Lung (tissue), 17 donors: ENCODE measurements at places on chromosomes 5 and 9. TPM values are rescaled to one million over a fixed set of nuclear protein-coding genes. Genes with fewer than 3 reads are reported as not detected.
A peak's percentile ranks its signal among the peaks of the same experiment; 100 is the strongest.

DNA sequence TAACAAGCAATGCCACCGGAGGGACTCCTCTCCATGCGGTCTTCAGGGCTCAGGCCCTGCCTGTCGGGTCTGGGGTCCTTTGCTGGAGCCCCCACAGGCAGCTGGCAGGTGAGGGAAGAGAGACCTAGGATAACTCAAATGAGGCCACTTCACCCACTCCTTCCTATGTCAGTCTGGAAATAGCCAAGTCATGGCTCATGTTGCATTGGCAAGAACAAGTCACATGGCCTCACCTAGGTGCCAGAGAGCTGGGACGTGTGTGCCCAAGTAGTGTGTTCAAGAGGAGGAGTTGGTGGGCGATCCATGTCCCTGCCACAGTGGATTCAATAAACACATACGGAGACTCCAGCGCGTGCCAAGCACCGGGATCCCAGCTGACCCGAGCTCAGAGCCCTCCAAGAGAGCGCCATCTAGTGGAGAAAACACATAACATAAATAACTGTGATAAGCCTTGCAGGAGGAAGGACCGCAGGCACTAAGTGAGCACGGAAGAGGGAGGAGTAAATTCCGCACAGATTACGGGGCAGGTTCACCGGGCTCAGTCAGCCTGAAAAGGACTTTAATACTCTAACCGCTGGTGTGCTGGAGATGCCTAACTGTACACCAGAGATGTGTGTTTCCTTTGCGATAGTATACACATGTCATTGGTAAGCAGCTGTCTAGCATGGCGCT lies 580.8 kb downstream of the CCDC171 start:
- peak; percentile 75 for DNase-seq

DNA sequence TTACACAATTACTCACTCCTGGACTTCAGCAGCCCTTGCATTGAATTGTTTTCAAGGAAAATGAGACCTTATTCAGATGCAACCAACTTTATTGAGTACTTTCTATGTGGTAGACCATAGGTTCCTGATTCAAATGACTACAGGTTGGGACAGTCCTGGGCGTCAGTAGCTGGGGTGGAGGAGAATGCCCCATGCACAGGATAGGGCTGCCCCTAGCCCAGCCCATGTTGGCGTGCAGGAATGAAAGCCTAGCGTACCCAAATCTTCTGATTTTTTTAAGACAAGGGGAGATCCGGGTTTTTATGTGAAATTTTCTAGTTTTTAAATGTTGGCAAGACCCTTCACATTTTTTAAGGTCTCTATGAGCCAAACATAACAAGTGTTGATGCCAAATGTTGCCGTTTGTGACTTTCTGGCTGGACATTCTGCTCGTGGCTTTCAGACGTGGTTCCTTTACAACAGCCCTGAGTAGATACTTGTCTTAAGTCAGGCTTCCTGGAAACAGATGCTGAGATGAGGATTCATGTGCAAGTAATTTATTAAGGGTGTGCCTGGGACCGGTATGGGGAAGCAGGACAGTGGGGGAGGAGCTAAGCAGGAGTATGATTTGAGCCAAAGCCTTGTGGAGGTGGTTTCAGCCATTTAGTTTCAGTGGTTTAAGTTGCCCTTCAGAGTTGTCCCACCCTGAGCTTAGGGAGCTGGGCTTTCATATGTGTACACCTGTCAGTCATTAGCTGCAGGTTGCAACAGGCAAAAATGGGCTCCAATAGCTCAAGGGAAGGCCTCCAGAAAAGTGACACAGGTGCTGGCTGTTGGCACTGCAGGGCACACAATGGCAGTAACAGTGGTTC lies 154.1 kb downstream of the NTRK2 start:
- no peak for DNase-seq

DNA sequence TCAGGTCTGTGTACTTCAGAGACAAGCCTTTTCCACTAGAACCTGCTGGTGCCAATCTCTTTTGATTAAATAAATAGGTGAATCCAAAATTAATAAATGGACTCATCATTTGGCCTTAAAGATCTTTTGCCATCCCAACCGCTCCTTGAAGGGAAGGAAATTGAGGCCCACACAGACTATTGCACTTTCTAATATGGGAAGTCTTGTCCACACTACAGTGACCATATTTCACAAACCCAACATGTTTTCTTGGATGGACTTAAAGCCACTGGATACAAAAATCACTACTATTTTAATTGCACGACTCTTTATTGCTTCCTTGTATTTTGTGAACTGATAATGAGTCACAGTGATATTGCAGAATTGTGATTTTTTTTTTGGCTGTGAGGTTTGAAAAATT lies 135.0 kb downstream of the DIRAS2 start:
- DNase-seq, result no peak

Gene TMEM174
- total RNA-seq, result not detected

DNA sequence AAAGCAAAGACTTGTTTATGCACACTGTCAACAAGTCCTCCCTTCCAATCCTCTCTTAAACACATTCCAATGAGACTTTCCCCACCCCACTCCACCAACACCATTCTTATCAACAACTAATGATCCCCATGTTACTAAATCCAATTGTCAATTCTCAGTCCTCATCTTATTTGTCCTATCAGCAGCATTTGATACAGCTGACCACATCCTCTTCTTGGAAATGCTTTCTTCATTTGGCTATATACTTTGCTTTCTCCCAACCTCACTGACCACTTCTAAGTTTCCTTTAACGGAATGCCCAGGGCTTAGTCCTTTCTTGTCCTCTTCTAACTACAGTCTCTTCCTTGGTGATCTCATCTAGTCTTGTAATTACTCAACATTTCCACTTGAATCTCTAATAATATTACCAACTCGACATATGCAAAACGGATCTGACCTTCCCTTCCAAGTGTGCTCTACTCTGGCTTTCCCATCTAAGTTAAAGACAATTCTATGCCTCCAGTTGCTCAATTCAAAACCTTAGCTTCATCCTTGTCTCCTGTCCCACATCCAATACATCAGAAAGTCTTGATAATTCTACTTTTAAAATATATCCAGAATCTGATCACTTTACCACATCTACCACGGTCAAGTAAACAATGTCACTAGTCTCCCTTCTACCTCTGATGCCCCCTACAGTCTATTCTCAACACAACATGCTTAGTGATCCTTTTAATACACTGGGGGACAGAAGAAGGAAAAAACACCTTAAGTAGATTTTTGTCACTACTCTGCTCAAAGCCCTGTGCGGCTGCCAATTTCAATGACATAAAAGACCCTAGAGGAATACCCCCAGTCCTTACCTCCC lies 25.5 kb downstream of the AGTPBP1 start:
- DNase-seq, result no peak

DNA sequence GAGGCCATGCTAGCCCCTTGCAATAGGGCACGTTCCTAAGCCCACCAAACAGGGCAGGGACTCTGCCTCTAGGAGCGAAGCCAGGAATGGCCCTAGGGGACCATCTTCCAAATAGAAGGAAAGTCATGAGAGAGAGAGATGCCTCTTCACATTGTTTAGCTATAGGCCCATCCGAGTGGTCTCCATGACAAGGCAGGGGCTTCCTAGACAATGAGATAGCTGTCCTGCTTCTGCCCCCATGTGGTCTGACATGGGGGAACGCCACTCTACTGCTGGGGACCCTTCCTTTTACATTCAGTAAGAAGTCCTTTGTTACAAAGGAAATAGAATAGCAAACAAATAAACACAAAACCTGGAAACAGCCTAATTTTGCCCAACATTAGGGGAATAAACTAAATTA lies 17.9 kb upstream of the KIF4B start:
- DNase-seq, result no peak

DNA sequence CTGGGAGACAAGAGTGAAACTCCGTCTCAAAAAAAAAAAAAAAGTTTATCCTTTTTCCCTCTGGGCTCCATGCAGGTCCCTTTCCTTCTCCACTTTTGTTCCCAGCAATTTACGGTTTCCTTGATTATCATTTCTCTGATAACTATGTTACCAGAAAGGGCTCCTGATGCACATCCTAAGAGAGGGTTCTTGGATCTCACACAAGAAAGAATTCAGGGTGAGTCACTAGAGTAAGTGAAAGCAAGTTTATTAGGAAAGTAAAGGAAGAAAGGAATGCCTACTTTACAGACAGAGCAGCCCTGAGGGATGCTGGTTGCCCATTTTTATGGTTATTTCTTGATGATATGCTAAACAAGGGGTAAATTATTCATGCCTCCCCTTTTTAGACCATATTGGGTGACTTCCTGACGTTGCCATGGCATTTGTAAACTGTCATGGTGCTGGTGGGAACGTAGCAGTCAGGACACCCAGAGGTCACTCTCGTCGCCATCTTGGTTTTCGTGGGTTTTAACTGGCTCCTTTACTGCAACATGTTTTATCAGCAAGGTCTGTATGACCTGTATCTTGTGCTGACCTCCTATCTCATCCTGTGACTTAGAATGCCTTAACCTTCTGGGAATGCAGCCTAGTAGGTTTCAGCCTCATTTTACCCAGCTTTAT lies 13.5 kb upstream of the MELK start:
- DNase-seq, result no peak

- DNase-seq, result no peak
Measured at GRCh38 chr5:60340326-60340725, 359.6 kb downstream of the DEPDC1B start.
